Uterus (tissue), 4 donors: ENCODE measurements at places on chromosomes 3 and 15. TPM values are rescaled to one million over a fixed set of nuclear protein-coding genes. Genes with fewer than 3 reads are reported as not detected.

- DNase-seq, result peak; percentile 8
Observed at GRCh38 chr3:126544596-126545281, 14.0 kb downstream of the C3orf22 start.

IL5RA gene
- total RNA-seq, result under 0.01 TPM

GRCh38 chr15:100806157-100806556, 73.5 kb upstream of the ALDH1A3 start:
- no peak for DNase-seq

- DNase-seq, result no peak
Observed at GRCh38 chr3:182248349-182248880, 536.7 kb downstream of the SOX2 start.

GRCh38 chr3:137987723-137988122, 22.2 kb upstream of the CLDN18 start:
- no peak for DNase-seq

CHRNB4 gene
- not detected for total RNA-seq

CPLX3 gene
- total RNA-seq, result not detected

LRRN1 gene
- total RNA-seq, result 19.1 TPM

DNA sequence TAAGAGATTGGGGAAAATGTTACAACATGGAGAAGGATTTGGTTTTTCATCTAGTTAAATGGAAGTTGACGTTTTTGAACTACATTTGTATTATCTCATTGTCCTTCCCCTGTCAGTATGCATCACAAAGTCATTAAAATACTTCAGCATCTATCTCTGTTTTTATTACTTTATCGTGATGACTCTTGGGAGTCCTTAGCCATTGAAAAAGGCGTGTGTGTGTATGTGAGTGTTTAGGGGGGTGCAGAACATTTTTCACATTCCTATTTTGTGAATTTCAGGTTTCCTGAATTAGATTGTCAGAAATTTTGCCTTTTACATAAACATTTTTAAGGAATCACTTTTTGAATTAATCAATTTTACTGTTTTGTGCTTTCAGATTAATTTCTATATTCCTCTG, 360.6 kb upstream of the SGO1 start:
- no peak for DNase-seq

DNA sequence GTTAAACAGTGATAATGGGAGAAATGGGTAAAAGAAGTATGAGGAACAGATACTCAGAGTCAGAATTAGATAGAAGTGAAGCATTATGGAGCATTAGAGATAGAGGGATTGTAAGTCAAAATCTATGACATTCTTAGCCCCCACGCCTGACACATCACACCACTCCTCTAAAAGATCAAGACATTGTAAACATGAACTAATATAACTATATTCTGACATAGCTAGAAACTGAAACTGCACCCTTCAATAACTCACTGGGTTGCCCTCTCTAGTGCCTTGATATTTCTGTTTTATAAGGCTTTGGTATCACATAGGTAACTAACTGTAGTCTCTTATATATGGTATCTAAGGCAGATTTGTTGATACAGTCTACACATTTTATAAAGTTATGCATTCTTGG, 684.3 kb upstream of the DPPA4 start:
- no peak for DNase-seq

- DNase-seq, result no peak
Observed at GRCh38 chr3:115922681-115923347, 299.5 kb downstream of the GAP43 start.

- no peak for DNase-seq
Observed at GRCh38 chr15:72866866-72867616, 83.5 kb upstream of the ADPGK start.

DNA sequence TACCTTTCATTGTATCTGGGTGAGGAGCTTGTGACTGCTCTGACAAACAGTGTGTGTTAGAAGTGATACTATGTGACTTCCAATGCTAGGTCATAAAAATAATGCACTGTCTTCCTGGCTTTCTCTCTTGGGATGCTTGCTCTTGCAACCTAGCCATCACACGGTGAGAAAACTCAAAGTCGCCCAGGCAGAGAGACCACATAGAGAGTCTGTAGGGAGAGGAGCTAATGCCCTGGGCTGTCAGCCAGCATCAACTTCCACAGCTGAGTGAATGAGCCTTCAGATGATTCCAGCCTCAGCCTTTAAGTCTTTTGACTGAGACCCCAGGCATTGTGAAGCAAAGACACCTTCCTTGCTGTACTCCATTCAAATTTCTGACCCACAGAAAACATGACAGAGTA, 220.6 kb upstream of the SGO1 start:
- DNase-seq, result no peak

DNA sequence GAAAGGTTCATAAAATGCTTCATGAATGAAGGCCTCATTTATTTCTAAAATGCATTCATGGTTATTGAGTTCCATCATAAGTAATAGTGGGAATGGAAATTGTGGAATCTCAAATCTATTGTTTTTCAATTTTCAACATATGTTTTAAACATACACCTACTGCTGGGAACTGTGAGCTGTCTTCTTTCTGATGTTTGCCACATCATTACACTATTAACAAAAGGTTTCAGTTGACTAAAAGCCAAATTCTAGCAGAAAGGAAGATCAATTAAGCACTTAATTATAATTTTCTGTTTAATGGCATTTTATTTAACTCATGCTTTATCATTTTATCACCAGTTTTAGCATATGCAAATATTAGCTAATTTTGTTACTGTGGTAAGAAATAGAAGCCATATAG, 13.8 kb upstream of the TBC1D23 start:
- DNase-seq, result no peak

GRCh38 chr15:64619880-64620839, 155.2 kb downstream of the RBPMS2 start:
- DNase-seq, result no peak

DNA sequence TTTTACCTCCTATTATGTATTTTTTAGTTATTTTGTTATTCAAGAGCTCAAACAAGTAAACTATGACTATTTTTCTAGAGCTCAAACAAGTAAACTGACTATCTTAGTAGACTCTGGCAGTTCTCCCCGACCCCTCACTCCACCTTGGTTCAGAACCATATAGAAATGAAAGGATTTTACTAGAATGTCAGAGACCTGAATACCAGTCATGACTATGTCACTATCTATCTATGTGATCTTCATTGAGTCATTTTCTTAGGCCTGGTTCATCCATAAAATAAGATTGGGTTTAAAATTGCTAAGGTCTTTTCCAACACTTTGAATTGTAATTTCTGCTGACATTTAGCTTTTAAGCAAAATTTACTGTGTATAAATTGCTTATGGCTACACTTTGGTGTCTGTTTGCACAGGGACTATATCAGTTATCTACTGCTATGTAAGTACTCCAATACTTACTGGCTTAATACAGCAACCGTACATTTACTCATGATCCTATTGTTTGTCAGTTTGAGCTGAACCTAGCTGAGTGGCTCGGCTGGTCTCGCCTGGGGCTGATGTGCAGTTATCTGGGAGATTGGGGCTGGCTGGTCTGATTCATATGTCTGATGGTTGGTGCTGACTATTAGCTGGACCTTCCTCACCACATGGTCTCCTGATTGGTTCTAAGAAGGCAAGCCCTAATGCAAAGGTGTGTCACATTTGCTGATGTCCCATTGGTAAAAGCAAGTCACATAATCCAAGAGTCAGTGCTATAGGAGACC, 37.0 kb downstream of the RASA2 start:
- DNase-seq, result no peak

- DNase-seq, result peak; percentile 81
Observed at GRCh38 chr3:123328851-123329635, 119.8 kb downstream of the ADCY5 start.

- no peak for DNase-seq
Observed at GRCh38 chr3:41350441-41350840, 151.1 kb downstream of the CTNNB1 start.

DNA sequence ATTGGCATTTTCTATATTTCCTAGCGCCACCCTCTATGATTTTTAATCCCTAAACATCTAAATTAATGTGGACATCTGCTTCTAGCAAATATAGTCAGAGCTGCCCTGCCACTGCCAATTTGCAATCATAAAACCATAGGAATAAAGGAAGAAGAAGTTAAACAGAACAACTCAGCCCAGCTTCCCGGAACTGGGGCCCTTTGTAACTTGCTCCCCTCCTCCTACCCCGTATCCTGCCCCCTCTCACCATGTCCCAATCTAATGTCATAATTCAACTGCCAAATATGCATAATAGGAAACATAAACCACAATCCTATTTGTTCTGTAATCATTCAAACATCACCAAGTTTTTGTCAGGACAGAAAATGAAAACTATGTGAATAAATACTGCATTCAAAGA, 74.4 kb upstream of the ACP3 start:
- DNase-seq, result no peak

DNA sequence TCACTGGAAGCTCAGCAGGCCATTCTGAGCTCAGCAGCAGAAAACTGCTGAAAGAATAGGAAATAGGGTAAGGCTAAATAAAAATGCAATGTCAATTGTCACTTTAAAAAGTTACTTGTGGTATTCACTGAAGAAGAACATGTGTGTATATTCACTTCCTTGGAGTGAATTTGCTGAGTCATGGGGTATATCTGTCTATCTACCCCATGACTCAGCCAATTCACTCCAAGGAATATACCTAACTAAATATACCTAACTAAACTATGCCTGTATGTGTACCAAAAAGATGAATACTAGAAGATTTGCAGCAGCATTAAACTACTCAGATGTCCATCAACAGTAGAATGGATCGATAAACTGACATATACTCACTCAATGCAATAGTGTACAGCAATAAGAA, 69.5 kb upstream of the KCNAB1 start:
- DNase-seq, result no peak

GRCh38 chr3:174659511-174659910, 199.6 kb upstream of the NAALADL2 start:
- DNase-seq, result no peak

EBLN2 gene
- 20.5 TPM for total RNA-seq

RHOV gene
- 0.76 TPM for total RNA-seq

DNA sequence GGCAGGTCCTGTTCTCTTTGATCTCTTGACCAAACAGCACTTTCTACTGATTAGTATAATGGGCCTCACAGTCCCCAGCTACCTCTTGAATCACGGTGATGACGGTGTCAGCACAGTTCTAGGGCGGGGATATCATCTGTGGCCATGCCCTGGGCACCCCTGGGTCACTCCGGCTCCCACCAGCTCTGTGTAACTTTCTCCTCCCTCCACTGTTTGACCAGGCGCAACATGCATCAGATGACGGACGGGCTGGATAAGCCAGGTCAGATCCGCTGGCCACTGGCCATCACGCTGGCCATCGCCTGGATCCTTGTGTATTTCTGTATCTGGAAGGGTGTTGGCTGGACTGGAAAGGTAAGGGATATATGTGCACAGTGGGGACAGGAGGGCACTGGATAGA, 29.6 kb downstream of the SLC6A1 start:
- DNase-seq, result no peak

DNA sequence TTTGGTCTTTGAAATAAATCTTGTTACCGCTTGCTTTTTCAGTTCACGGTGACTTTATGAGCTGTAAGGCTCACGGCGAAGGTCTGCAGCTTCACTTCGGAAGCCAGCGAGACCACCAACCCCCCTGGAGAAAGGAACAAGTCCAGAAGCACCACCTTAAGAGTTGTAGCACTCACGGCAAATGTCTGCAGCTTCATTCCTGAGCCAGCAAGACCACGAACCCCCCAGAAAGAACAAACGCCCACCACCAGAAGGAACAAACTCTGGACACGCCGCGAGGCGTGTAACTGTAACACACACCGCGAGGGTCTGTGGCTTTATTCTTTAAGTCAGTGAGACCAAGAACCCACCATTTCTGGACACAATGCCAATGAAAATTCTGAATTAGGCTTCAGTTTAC, 28.8 kb downstream of the GOLGA6A start:
- peak; percentile 22 for DNase-seq

DNA sequence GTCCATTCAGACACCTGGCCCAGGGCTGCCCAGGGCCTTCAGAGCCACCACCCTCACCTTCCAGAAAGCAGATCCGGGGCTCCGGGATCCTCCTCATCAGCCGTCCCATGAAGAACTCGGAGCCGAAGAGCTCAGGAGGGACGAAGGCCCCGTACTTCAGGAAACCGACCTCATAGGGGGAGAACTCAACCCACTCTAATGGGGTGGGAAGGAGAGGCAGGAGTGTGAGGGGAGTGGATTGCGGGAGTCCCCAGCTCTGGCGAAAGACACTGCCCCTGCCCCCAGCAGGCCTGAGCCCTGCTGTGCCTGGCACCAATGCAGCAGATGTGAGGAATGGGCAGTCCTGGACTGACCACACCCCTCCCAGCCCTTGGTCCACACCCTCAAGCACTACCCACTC, 22.6 kb downstream of the PLA2G4D start:
- DNase-seq, result no peak

SI gene
- not detected for total RNA-seq

SPATA12 gene
- not detected for total RNA-seq

GRCh38 chr15:77817434-77817833, 184.7 kb upstream of the LINGO1 start:
- no peak for DNase-seq

GRCh38 chr3:193776626-193777358, 183.8 kb downstream of the OPA1 start:
- DNase-seq, result no peak
